Activated naive CD8-positive, alpha-beta T cell treated with anti-CD3 and anti-CD28 coated beads, Interleukin-2, amount 50 U/mL, for 24 hours (primary cell): ENCODE measurements at places on chromosomes 5 and 9.
A peak's percentile ranks its signal among the peaks of the same experiment; 100 is the strongest.

- DNase-seq = no peak
These were observed 6.7 kb downstream of the EPB41L4A start for GRCh38 chr5:112412346-112412745.

DNA sequence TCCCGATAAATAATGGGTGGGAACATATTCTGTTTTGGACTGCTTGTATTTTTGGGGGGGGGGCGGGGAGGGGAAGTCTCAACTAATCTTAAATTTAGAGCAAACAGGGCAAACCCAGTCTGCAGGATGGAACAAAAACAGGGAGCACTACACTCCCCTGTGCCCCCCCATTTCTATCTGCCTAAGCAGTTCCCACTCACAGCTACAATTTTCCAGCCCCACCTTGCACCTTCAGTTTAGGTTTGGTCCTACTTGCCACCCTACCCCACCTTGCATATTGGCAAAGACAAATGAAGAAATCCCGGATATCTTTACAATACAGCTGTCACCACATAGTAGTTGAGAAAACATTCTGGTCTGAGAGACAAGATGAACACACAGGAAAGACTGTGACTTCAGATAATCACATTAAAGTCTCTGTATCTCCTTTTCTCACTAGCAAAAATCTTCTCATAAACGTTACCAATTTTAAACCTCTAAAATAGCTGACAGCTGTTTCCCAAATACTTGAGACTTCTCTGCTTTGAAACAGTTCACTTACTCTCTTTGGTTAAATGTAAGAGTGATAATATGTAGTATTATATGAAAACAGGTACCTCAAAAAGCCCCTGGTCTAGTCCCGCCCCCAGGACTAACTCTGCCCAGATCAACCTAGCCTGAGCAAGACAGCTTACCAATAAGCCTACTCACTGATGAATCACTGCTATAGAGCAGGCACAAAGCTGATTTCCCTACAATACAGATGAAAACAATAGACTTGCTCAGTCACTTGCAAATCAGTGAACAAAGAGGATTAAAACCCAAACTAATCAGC, 5.2 kb upstream of the RAPGEF6 start:
- DNase-seq = peak; percentile 49

DNA sequence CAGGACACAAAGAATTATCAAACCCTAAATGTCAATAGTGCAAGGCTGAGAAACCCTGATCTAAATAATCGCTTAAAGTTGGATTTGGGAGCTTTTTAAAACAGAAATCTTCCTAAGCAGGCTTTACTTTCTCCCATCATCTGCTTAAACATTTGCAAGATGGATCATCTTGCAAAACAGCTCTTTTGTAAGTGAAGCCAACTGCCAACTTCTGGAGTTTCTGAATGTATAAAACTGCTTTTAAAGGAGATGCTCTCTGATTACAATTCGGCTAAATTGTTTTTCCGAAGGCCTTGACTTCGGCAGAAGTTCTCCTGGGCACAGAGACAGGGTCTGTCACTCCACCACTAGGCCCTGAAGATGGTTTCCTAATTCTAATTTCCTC, 1.3 kb downstream of the PTPN3 start:
- no peak for DNase-seq

DNA sequence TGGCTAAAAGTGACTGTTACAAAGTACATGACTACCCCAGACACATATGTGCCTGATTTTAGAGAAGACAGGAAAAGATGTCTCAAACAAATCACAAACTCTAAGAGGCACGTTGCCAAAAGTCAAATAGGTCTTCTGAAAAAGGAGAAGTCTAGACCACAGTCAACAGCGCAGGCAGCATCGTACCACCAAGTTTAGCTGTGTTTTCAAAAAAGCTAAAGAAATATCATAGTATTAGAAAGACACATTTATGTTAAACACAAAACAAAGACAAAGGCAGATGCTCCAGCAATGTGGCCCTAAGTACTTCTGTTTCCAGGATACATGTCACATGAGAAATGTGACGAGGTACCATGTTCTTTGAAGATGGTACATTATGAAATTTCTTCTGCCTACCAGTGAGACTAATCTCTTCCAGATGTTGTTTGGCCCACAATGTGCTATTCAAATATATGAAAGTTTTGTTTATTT, 43.5 kb downstream of the LPAR1 start:
- DNase-seq = no peak

- no peak for DNase-seq
These were observed 107.6 kb upstream of the PITX1 start for GRCh38 chr5:135141303-135142268.

- DNase-seq = no peak
These were observed 157.7 kb downstream of the BNC2 start for GRCh38 chr9:16712787-16713186.

DNA sequence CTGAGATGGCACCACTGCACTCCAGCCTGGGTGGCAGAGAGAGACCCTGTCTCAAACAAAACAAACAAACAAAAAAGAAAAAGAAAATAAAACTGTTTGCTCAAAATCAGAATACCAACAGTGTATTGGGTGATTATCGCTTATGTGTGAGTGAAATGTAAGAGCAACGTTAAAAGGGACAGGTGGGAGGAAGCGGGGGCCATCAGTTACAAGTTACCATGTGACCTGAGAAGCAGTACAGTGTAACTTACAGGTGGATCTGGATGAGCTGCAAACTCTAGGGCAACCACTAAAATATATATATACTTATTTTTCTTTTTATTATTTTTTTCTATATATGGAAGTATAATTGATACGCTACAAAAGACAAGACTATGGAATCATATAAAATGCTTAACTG, 93.4 kb downstream of the KCNT1 start:
- no peak for DNase-seq

DNA sequence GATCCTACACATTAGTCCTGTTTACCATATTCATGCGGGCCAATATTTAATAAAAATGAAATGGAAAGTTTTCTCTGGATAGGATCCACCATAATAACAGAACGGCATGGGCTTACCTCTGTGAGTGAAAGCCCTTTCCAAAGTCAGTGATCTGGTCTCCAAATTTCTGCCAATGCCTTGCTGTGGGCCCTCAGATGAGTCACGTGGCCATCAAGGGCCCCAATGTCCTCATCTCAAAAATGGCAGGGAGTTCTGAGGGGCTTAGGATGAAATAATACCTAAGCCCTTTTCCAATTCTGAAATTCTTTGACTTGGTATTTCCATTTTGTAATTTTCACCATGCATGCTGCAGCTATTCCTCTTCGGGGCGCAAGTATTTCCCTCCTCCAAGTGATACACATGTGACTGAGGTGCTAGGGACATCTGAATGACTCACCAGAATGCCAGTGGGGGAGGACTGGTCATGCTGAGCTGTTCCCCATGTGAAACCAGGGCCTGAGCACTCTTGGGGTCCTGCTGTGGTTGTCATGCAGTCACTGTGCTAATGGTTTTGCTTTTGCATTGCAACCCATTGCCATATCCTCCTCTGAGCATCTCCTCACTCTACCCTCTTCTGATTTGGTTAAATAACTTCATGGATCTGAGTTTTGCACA, 35.0 kb downstream of the ITK start:
- DNase-seq = no peak

DNA sequence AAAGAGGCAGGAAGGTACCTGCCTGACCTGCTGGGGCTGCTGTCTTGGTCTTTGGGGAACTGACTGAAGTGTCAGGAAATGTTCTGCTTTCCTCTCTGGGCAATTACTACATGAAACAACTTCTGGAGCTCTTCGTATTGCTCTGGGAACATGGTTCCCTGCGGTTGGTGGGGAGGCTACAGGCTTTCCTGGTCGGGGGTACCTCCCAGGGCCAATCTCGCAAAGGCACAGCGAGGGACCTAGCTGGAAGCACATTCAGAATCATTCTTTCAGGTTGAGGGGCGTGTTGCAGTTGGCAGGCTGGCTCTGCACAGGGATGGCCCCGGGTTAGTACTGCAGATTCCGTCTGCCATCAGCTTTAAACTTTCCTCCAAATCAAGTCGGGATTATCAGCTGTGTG, 88.9 kb upstream of the RANBP3L start:
- DNase-seq = no peak

DNA sequence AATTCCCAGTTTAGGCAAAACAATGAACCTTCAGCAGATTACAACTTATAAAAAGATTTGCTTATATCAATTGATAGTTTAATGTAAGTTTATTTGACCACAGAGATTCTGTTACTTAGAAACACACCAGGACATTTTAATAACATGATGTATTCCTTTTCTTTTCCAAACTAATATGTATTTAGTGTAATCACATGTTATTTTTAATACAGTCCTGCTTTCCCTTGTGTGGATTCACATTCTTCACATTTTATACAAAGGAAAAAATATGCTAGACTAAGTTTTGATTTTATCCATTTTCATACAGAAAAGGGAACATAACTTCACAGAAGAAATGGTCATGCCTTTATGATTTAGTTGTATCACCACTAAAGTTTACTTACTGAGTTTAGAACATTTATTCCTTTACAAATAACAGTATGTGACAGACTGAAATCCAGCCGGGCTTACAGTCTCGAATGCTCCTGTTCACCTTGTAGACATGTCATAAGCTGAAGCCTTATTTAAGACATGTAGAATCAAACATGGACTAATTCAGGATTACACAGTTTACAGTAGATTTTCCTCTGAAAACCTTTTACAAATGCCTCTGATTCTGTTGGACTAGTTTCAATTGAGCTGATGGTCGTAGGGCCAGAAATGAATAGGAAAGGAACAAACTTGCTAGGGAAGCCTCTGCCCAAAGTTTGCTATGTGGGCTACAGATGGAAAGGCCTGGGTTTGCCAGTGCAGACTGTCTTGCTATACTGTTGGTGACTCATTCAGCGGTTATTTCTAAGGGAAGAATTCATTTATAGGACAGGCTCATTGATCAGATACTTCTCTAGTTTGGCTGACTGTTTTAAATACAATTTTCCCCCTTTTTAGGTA, 6.6 kb upstream of the ASPN start:
- no peak for DNase-seq

DNA sequence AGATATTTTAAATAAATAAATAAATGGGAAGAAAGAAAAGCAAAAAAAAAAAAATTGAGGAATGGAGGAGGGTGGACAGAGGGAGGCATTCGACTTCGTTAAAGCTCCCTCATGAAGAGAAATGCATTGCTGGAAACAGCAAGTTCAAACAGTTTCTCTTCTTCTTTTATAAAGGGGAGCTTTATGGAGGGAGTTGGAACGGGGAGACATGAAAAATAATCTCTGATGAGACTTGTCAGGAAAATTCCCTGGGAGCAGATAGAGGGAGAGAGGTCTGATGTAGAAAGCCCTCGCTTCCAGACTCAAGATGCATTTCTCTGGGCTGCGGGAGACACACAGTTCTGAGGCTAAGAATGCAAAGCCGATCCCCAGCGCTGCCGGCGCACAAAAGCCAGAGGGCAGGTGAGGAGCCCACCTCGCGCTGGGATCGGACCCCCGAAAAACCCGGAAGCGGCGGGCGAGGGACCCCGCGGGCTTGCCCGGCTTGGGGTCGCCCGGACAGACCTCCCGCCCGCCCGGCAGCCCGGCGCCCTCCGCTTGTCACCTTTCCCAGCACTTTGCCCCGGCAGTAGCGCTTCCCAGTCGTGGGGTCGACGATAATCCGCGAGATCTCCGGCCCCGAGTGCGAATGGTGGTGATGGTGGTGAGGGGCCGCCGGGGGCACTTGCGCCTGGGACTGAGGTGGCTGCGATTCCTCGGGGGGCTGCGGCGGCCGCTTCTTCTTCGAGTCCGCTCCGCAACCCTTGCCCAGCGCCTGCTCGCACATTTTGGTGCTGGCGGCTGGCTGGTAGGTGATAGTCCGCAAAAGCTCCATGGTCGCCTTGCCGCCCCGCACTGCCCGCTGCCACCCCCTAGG, 512 bp downstream of the PLK2 start:
- peak; percentile 19 for DNase-seq

DNA sequence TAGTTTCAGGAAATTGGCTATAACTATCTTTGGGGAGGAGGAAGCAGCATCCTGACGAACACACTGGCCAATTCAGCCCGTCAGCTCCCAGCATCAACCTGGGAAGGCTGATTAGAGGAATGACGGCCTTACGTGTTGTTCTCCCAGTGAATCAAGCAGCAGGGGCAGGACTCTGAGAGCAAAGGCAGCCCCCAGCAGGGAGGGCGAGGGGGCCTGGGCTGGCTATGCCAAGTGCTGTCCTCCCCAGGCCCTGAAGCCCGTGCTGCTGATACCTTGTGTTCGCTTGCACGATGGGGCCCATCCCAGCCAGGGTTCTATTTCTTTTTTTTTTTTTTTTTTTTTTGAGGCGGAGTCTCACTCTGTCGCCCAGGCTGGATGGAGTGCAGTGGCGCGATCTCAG, 254.1 kb downstream of the FSTL4 start:
- no peak for DNase-seq

GRCh38 chr9:132235125-132235524, 73.3 kb downstream of the NTNG2 start:
- no peak for DNase-seq

DNA sequence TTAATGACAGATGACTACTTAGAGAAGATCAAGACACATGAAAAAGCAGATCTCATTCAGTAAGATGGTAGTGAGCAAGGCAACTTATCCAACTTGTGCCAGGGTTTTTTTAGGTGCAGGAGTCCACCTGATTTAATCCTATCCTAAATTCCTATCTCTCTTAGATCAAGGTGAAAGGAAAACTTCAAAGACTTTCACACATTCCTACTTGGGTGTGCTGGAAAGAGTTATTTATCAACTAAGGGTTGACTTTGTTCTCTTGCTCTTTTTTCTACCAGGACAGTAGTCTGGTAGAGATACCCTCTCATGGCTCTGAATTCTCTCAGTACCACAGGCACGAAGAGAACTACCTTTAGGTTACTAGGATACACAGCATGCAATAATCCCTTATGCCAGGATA, 18.2 kb downstream of the TUT7 start:
- no peak for DNase-seq

DNA sequence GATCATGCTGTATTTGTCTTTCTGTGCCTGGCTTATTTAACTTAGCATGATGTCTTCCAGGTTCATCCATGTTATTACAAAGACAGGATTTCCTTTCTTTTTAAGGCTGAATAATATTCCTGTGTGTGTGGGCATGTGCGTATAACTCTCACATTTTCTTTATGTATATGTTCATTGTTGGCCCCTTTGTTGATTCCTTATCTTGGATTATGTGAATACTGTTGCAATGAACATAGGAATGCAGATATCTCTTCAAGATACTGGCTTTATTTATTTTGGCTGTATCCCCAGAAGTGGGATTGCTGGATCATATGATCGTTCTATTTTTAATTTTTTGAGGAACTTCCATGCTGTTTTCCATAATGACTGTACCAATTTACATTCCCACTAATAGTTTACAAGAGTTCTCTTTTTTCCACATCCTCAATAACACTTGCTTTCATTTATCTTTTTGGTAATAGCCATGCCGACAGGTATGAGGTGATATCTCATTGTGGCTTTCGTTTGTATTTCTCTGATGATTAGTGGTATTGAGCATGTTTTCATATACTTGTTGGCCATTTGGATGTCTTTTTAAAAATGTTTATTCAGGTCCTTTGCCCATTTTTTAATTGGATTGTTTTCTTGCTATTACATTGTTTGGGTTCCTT, 38.0 kb downstream of the CREBRF start:
- DNase-seq = no peak

GRCh38 chr5:119397518-119398380, 41.9 kb downstream of the TNFAIP8 start:
- no peak for DNase-seq

- DNase-seq = no peak
These were observed 59.9 kb downstream of the GRAMD2B start for GRCh38 chr5:126483156-126483555.

- DNase-seq = no peak
These were observed 128.1 kb downstream of the DAB2IP start for GRCh38 chr9:121779381-121780117.

- no peak for DNase-seq
These were observed 539.6 kb upstream of the CLINT1 start for GRCh38 chr5:158398360-158399201.

GRCh38 chr9:36191290-36191645, 547 bp downstream of the CLTA start:
- peak; percentile 46 for DNase-seq
